Activated naive CD4-positive, alpha-beta T cell treated with anti-CD3 and anti-CD28 coated beads, Interleukin-2, amount 50 U/mL, for 16 hours (primary cell): ENCODE measurements at places on chromosomes 3 and 15.

DNA sequence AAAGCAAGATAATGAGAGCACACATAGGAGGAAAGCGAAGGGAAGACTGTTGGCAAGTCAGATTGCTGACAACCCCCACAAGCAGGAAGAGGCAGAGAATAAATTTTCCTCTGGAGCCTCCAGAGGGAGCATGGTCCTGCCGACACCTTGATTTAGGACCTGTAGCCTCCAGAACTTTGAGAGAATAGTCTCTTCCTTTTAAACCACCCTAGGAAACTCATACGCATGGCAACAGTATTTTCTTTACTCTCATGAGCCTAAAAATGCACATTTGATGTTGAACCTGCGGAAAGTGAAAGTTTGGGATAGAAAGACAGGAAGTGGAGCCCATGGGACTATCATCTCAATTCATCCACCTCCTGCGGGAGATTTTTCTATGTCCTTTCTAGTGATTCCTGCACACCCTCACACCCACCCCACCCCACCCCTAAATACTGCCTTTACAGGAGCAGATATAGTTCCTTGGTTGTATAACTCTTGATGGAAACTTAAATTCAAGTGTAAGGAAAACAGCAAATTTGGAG, 116.7 kb upstream of the LPP start:
- no peak for DNase-seq

GRCh38 chr3:39221141-39221530, 28.7 kb upstream of the XIRP1 start:
- DNase-seq = no peak

DNA sequence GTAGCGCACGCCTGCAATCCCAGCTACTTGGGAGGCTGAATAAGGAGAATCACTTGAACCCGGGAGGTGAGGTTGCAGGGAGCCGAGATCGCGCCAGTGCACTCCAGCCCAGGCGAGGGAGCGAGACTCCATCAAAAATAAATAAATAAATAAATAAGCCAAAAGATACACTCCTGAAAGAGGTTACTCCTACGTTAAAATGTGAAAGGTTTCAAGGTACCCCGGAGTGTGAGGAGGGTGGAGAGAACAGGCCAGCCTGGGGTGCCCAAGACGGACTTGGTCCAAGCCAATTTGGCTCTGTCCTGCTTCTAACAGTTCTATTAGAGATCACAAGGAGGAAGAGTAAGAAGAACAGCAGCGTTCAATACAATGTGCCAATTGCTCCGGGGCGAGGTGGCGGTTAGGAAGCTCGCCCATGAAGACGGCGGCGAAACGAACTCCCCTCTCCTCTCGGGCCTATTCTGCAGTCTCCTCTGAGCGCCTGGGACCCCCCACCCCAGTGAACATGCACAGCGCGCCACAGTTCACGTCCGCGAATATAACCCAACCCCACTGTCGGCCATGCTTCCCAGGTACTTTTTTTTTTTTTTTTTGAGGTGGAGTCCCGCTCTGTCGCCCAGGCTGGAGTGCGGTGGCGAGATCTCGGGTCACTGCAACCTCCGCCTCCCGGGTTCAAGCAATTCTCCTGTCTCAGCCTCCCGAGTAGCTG, 942 bp downstream of the ELP6 start:
- DNase-seq = peak; percentile 38

GRCh38 chr3:132624790-132625189, 27.7 kb downstream of the ACKR4 start:
- no peak for DNase-seq

DNA sequence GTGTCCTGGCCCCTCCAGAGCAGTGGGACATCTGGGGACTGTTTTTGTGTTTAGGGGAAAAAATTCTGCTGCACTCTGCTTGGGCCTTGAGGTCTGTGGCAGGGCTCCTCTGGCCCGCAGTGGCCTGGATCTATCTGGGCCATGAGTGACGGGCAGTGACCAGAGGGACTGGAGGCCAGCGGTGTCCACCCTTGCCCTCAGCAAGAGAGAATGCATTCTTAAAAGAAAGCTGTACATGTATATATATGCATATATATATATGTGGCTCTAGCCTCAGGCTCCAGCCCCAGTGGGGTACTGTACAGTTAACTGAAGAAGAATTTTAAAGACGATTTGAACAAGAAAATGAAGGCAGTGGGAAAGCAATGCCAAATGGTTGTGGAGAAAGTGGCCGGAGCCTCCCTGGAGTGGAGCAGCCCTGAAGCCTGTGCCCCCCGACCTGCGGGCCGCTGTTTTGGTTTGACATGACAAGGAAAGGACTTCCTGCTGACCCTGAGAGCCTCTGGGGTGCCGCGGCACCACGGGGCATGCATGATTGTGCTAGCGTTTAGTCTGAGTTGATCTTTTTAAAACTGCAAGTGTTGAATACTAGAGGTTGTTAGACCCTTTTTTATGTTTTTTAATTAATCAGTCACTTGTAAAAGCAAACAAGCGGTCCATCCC, 52.2 kb downstream of the PLXNA1 start:
- no peak for DNase-seq

DNA sequence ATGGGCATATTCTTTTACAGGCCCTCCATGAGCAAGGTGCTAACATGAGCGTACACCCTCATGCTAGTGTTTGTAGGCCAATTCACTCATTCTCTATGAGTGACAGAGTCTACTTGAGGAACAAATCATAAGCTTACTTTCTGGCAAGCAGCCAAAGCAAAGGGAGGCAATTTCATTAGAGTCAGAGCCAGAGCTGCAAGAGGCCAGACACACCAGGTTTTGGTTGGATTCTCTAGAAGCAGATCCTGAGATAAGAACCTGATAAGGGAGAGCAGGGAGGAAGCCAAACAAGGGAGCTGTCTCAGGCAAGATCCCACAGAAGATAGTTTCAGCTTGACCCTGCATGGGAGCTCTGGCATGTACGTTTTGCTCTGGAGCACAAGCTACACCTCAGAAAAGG, 214.1 kb upstream of the CTNNB1 start:
- DNase-seq = no peak

- DNase-seq = no peak
Observed at GRCh38 chr15:75733761-75734651, 21.4 kb upstream of the CSPG4 start.

DNA sequence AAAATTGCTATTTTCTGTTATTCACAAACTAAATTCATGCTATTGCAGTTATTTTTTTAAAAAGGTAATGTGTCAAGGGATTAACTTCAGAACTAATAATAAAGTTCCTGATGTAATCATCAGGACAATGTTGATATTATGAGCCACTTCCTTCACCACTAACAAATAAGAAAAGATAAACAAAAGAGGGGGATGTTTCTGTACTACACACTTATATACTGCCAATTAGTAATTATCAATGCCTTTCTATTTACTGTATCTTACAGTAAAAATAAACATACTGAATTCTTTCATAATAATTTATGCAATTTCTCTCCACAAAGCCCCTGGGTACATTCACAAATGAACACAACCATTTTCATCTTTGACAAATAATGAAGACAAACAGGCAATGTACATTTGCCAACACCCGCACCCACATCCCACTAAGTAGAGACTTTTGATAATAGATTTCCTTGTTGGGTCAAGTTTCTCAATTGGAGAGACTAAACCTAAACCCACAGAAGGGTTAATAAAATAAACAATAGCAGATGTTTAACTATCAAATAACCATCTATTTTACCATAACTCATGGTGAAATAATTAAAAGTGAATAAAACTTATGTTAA, 3.7 kb downstream of the CBLB start:
- no peak for DNase-seq

DNA sequence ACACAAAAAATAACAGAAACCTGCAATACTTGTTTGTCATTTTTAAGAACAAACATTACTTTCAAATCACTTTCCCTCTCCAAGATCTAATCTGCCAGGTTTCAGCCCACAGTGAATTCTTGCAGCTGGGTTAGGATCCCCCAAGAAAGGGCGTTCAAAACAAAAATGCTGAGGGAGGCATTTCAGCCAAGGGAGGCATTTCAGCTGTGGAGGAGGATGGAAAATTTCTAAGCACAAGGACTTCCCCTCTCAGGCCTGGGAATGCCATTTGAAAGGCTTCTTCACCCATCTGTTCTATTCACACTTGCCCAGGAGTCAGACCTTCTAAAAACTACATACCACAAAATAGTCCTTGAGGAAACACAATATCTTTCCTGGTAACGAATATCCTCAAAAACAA, 69.1 kb downstream of the P3H2 start:
- no peak for DNase-seq

- no peak for DNase-seq
Observed at GRCh38 chr3:33954956-33955355, 156.5 kb downstream of the PDCD6IP start.

DNA sequence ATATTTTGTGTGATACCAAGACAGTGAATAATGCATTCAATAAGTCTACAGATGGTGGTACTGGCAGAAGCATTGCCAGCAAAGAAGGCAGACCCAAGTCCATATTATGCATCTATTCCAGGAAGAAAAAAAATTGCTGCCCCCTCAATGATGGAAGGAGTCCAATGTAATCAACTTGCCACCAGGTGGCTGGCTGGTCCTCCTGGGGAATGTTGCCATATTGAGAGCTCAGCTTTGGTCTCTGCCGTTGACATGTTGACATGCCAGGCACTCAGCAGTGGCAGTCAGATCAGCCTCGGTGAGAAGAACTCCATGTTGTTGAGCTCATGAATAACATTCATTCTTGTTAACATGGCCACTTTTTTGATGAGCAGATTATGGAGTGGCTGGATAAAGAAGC, 298.5 kb downstream of the IGSF11 start:
- DNase-seq = no peak

- DNase-seq = no peak
Observed at GRCh38 chr3:107881509-107881908, 209.3 kb downstream of the CD47 start.

DNA sequence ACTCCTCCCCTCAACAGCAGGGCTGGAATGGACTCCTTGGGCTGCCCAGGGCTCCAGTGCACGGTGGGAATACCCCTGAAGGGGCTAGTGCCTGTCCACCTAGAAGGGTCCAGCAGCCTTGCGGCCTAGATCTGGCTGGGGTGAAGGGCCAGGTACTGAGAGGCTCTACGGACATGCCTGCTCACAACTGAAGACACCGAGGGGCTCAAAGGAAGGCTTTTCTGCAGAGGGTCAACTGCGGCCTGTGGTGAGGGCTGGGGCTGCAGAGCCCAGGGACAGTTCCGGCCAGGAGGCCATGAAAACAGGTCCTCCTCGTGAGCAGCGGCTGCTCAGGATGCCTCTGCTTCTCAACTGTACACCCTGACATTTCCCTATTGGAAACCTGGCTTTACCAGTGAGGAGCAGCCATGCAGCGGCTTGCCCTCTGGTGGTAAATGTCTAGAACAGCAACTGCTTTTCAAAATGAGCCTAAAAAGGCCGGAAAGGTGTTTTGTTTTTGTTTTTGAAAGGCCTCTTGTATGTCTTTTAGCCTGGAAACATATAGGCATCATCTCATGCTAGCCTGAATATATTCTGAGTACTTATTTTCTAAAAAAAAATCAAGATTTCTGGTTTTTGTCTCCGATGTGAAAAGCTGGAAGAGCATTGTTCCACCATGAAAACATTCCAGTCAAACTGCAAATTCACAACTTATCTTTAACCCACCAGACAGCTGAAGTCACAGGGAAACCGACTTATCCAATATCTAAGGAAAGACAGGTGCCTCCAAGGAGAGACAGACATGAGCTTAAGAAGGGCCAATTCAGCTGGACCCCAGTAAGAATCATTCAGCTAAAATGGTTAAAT, 163.4 kb downstream of the KLF13 start:
- no peak for DNase-seq

- DNase-seq = no peak
Observed at GRCh38 chr15:65404186-65404872, 18.4 kb downstream of the IGDCC4 start.

- DNase-seq = peak; percentile 78
Observed at GRCh38 chr3:182792901-182793662, at the start of gene ATP11B. Gene ATP11B, plus strand, starts transcription at chr3:182793504. Its CDS starts 256 bp downstream, at chr3:182793760.

DNA sequence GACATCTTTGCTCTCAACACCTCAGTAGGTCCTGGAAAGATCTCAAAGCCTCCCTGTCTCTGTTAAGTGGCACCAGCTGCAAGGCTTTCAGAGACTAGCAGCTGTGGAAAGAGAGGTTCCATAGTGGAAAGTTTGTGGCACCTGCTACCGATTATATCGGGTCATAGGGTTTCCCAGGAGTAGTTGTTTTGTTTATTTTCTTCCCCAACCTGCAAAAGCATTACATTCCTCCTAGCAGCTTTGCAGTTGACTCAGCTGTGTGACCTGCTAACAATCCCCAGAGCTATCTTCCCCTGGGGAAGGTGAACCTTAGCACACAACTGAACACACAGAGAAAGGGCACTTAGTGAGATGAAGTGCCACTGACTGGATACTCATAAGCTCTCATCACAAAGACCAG, 598.9 kb upstream of the GRM7 start:
- no peak for DNase-seq

DNA sequence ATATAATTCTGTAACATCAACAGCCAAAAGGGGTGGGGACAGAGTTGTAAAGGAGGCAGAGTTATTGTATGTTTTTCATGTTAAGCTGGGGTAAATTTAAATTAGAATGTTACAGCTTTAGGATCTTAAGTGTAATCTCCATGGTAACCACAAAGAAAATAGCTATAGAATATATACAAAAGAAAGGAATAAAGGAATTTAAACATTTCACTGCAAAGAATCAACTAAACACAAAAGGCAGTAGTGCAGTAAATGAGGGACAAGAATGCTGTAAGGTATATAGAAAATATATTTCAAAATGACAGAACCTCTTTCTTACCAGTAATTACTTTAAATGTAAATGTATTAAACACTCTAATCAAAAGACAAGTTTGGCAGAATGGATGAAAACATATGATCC, 361.7 kb downstream of the SLC9A9 start:
- no peak for DNase-seq

DNA sequence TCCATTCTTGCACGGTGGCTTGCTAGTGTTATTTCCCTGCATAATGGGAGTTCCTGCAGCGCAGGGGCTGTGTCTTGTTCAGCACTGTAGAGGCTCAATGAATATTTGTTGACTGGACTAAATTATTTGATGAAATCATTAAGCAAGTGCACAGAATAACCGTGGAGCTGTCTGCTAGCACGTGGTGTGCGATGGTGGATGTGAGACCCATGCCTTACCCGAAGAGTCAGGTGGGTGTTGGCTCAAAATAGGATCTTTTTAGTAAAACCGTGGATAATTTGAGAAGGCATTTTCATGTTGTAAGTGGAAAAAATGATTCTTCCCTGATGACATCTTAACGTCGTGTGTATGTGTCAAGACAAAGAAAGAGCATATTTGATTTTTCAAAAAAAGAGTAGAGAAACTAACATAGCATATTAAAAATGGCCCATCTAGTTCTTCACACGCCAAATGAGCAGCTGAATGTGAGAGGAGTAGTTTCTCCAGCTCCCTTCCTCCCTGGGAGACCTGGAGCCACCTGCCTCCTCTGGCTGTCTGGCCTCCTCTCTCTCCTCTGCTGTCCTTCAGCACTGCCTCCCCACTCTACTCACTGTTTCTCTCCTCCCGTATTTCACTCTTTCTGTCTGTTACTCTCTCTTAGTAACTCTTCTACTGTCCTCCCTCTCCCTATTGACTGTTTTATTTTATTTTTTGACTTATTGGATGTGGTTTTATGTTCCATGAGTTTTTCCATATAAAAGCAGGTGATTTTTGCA, 6.3 kb downstream of the FAM81A start:
- no peak for DNase-seq

GRCh38 chr3:168002786-168003368, 92.8 kb downstream of the GOLIM4 start:
- no peak for DNase-seq
